NCI-H1105 (cell line): ENCODE measurements at places on chromosomes 1 and 21.

- no peak for DNase-seq
Observed at GRCh38 chr1:167440345-167440744, 78.0 kb downstream of the CD247 start.

- no peak for DNase-seq
Observed at GRCh38 chr1:94637121-94637520, 95.6 kb upstream of the F3 start.

- no peak for DNase-seq
Observed at GRCh38 chr1:194372266-194372665, 1185.9 kb upstream of the B3GALT2 start.

GRCh38 chr1:30697571-30698376, 25.6 kb downstream of the MATN1 start:
- no peak for DNase-seq

- no peak for DNase-seq
Observed at GRCh38 chr1:41122851-41123518, 101.5 kb upstream of the SLFNL1 start.

GRCh38 chr1:243447347-243447746, 191.5 kb downstream of the SDCCAG8 start:
- DNase-seq, result no peak

DNA sequence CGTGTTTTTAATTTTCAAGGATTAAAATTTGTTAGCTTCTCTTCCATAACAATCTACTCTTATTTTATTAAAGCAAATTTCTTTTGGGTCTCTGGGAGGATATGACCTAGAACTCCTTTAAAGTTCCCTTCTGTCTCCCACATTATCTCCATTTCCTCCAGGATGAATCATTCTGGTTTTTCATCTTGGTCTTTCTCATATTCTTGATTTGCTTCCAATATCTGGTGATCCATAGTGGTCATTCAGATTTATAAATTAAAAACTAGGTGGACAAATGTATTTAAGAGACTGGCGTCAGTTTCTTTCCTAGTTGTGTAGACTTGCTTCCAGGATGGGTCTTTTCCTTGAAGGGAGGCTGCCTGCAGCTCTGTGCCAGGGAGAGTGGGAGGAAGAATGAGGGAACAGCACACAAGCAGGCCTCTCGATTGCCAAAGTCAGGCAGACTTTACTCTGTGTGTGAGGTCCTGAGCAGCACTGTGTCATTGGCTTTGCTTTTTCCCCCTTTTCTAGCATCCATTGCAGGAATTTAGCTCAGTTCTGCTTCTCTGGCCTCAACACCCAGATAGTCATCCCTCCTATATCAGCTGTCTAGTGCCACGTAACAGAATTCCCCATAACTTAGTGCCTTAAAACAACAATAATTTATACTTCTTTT, 48.1 kb upstream of the FOXO6 start:
- DNase-seq, result no peak

GRCh38 chr1:103497404-103497803, 28.1 kb upstream of the RNPC3 start:
- no peak for DNase-seq

- no peak for DNase-seq
Observed at GRCh38 chr1:14538335-14538734, 60.1 kb upstream of the KAZN start.

DNA sequence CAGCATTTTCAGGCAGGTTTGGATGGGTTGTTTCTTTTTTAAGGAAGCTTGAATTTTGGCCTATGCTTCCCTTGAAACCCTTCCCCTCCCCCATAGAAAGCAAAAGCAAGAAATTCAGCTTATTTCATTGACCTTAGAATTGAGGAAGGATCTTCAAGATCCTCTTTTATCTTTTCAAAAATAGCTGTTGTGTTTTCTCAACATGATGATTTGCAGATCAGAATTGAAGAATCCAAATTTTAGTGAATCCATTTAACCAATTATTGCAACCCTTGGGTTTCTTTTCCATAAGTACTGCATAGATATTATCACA, 73.7 kb downstream of the LRRC8C start:
- no peak for DNase-seq
